ENCODE measurements at places on chromosomes 13 and 19.
A peak's percentile ranks its signal among the peaks of the same experiment; 100 is the strongest.

- peak; percentile 60 for DNase-seq
Observed at GRCh38 chr19:46813839-46814358, 25.5 kb upstream of the SLC1A5 start.

DNA sequence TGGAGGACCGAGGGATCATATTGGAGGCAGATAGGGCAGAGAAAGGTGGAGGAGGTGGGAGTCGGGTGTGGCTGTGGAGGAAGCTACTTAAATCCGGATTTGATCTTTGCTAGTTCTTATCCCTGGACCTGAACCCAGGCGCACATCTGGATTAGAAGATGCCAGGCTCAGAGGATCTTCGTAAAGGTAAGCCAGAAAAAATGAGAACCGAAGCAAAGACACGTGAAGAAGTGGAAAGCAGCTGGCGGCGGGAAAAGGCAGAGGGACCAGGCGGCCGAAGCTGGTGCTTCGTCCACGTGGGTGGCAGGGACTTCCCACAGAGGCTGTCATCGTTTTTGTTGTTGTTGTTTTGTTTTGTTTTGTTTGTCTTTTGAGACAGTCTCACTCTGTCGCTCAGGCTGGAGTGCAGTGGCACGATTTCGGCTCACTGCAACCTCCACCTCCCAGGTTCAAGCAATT, at the start of gene DPRX:
TSS of gene DPRX (plus strand) at position 51 of the 459 bp plus-strand sequence. CDS start at position 159, 108 bp downstream.
- DNase-seq, result no peak

DNA sequence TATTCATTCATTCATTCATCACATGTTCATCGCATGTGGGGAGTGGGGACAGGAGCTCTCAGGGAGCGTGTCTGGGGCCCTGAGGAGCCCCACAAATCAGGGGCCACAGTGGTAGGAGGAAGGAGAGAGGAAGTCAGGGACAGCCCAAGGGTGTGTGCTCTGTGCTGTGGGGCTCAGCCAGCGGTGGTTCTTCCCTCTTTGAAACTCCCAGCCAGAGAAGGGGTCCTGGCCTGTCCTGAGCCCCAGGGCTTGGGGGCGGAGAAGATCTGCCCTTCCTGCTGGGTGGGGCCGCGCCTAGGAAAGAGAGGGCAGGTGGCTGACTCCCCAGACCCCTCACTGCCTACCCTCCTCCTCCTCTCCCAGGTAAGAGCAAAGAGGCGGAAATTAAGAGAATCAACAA, 14.6 kb downstream of the AP2A1 start:
- DNase-seq, result no peak

DNA sequence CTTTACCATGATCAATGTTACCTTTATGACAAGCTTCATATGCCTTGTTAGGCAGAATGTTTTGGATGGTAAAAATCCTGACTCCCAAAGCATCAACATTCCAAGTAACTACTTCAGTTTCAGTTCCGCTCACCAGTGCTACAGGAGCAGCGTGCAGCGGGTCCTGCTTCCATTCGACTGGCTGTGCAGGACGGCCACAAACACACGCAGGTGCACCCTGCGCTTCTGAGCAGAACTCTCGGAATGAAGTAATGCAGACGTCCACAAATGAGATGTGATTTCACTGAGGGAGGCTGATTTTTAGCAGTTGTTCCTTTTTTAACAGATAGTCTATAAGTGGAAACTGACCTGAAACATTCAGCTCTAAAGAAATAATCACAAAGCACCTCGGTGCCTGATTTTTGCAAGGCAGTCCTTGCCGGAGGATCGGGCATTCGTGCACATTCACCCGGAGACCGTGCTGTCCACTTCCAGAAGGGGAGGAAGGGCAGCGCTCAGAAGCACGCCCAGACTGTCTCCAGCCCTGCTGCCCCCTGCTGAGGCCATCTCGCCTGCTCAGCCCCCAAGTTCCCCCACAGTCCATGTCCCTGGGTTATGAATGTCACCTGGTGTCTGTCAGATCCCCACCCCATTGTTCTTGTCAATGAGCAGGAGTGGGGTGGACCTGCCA, 85.8 kb downstream of the RAB20 start:
- no peak for DNase-seq
